Activated CD4-positive, alpha-beta T cell treated with anti-CD3 and anti-CD28 coated beads, Interleukin-2, amount 50 U/mL, for 1 hour (primary cell): ENCODE measurements at places on chromosomes 5 and 9.

DNA sequence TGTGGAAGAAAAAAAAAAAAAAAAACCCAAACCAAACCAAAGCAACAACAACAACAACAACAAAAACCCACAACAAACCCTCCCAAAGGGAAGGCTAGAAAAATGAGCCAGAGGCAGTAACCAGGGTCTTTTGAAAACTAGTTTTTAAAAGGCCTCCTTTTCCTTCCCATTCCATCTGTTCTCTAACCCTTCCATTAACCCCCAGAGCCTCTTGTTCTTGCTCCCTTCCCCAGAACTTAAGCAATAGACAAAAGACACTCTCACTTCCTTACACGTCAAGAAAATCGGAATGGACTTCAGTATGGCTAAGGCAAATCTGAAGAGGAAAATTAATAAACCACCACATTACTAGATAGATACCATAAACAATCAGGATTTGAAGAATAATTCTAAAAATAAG, 292.8 kb downstream of the ARL15 start:
- DNase-seq, result no peak

GRCh38 chr5:159678657-159679392, 237.5 kb upstream of the ADRA1B start:
- DNase-seq, result no peak

DNA sequence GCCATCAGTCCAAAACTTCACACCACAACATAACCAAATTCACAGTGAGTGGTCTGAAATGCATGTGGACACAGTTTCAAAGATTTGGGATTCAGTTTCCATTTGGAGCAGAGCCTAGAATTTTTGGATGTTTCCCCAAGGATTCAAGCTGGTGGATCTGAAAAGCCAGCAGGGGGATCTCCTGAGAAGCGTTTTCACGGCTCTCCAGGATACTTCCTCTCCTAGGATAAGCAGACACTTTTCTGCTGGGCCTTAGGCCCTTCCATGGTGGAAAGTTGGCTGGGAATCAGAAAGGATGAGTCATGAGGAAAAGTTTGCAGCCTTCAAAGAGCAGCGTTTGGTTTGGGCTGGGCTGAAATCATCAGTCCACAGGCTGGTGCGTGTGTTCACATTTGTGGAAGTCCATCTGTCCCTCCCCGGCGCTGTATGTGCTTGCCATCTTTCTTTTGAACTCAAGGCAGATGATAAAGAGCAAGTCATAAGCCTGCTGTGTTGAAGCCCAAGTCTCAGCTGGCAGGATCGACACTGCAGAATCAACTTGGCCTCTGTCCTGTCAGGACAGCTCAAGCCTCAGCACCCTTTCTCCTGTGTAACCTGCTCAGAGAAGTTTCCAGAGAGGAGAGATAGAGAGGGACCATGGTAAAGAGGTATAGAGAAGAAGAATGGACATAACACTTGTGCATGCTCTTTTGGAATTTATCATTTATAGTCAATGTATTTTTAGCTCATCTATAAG, 152.6 kb upstream of the MSX2 start:
- DNase-seq, result no peak

DNA sequence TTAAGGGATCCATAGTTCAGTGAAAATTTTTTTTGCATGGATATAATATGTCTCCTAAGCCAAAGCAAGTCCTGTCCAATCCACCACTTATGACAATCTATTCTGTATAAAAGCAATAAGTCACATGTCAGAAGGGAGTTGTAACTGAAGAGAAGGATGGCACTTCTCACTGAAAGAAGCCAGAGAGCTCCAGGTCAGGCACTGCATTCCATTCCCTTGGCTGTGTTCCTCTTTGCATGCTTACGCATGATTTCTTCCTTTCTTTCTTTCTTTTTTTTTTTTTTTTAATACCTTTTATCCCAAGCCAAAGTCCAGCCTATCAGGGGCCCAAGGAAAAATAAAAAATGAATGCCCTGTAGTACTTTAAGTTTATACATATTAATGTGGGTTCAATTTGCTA, 39.8 kb downstream of the MAMDC2 start:
- no peak for DNase-seq

- DNase-seq, result no peak
Observed at GRCh38 chr9:32867026-32867425, 83.7 kb downstream of the TMEM215 start.

- DNase-seq, result no peak
Observed at GRCh38 chr5:173765029-173765644, 123.0 kb upstream of the CPEB4 start.

DNA sequence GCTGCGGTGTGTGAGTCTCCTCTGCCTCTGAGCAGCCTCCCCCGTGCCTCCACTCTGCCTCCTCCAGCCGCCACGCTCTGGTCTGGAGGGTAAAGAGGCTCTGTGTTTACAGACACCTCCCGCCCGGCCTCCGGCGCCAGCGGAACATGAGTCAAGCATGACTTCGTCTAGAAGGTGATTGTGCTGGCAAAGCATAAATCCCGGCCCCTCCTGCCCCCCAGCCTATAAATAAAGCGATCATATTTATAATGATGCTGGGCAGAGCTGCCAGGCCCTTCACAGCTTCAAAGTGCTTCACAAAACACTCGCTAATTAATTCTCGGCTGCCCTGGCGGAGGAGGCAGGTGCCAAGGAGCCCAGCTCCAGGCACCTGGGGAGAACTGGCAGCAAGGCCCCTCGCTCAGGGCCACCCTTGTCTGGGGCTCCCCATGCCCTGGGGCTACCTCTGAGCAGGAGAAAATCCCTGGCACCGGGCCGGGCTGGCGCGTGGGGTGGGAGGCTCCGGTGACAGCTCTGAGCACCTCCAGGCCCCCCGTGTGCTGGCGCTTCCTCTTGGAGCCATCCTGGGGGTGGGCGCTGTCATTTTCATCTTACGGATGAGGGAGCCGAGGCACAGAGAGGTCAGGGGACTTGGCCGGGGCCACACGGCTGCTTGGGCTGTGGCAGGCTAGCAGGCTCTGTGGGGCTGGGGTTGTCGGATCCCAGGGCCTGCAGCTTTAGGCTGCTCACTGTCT, 87.8 kb downstream of the RXRA start:
- no peak for DNase-seq

DNA sequence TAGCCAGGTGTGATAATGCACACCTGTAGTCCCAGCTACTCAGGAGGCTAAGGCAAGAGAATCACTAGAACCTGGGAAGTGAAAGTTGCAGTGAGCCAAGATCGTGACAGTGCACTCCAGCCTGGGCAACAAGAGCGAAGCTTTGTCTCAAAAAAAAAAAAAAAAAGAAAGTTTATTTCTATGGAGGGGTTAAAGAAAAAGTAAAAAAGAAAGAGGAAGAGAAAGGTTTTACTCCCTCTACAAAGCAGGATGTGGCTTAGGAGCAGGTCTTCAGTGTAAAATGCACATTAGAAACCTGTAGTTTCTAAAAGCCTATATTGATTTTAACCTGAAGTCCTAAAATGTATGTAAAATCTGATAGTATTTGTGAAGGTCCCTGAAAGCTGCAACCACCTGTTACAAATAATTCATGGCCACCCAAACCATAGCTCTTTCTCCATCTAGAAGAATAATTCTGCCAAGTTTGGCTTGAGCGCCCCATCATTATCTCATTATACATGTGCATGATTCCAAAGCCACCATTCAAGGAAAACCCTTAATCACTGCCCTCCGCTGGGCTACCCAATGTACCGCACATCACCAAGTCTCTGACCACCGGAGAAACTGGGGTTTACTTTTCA, 3.4 kb downstream of the FNBP1 start:
- DNase-seq, result no peak

DNA sequence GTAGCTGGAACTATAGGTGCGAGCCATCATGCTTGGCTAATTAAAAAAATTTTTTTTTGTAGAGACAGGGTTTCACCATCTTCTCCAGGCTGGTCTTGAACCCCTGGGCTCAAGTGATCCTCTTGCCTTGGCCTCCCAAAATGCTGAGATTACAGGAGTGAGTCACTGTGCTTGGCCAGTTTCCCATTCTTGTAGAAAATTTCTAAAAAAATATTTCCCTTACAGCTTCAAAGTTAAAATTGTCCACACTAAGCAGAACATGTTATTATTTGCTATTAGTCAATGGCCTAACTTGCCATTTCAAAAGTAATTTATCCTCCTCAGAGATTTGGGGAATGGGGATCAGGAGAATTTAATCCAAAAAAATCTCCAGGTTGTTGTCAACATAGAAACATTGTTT, 40.1 kb downstream of the SLC38A9 start:
- no peak for DNase-seq

DNA sequence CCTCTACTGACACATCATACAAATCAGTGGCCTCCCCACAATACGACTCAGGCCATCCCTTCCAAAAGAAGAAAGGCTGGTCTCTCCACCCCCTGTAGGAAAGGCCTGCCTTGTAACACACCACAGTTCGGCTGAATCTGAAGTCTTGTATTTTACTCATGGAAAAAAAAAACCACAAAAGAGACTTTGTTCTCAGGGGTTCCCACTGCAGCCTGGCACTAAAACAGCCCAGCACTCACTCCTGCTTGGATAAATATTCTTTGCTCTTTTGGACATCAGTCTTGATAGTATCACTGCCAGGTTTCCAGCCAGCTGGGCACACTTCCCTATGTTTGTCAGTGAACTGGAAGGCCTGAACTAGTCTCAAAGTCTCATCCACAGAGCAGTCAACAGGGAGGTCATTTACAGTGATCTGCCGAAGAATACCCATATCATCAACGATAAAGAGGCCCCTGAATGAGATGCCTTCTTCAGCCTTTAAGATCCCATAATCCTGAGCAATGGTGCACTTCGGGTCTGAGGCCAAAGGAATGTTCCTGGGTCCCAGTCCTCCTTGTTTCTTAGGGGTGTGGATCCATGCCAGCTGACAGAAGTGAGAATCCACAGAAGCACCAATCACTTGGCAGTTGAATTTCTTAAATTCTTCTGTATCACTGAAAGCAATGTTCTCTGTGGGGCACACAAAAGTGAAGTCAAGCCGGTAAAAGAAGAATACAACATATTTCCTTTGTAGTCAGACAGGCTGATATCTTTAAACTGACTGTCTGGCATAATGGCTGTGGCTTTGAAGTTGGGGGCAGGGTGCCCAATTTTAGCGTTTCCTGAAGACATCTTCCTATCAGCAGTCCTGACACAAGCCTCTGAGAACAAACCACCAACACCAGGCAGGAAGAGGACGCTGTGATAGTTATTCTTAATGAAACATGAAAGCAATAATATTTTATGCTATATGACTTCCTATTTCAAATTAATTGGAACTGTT, 198.1 kb downstream of the LURAP1L start:
- no peak for DNase-seq

DNA sequence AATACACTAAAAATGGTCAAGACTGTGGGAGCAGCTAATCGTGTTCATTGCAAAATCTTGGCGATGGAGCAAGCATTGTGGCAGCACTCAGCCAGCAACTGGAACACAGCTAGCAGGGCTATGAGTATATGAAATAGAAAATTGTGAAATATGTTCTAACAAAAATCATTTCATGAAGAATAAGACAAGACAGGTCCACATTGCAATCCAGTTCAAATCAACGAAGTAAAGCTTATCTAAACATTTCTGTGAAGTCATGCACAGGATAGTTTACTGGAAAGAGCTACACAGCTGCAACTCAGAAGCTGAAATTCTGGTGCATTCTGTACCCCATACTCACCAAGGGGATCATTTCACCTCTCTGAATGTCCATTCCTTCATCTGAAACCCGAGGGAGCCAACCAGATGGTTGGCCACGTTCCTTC, 5.3 kb upstream of the NFIL3 start:
- DNase-seq, result no peak

- DNase-seq, result no peak
Observed at GRCh38 chr5:54273715-54274114, 36.7 kb downstream of the ARL15 start.

- no peak for DNase-seq
Observed at GRCh38 chr5:8471581-8471980, 602.6 kb downstream of the MTRR start.

- peak; percentile 72 for DNase-seq
Observed at GRCh38 chr9:38620483-38621433, at the start of gene ANKRD18A. Gene ANKRD18A (minus strand): TSS chr9:38620596. CDS start chr9:38620285, 311 bp downstream.

DNA sequence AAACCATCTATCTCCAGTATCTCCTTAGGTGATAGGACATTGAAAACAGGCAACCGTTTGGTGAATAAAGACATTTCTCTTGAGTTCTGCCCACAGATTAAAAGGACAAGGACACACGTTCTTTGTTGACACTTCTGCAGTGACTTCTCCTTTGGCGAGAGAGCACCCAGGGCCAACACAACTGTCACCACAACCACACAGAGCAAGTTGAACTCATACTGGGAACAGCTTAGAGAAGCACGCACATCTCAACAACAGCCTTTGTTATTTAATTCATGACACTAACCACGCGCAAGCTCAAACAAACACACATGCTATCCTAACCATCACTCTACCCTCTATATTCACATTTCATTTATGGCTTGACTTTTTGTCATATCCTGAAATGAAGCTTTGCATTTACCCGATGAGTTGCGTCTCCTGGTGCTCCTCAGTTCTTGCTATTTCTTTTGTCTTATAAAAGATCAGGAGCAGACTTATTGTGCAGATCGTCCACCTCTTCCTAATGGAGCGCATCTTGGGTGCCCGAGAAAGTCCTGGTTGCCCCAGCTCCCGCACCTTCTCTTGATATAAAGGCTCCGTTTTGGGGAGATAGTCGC, 543 bp downstream of the ST8SIA4 start:
- no peak for DNase-seq

DNA sequence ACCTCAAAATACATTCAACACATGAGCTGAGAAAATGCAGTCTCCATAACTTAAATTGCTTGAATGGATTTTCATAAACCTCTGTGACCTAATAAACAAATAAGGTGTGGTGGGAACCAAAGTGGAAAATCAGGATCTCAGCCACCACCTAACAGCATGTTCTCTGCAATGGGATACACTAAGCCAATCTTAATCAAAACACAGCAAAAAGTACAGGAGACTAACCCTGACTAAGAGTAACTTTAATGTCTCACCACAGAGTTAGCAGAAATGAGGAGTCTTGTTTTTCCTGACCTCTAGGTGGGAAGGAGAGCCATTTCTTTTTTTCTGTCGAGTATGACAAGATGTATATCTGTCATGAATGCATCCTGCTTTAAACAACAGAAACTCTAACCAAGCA, 48.5 kb downstream of the PLK2 start:
- DNase-seq, result no peak

DNA sequence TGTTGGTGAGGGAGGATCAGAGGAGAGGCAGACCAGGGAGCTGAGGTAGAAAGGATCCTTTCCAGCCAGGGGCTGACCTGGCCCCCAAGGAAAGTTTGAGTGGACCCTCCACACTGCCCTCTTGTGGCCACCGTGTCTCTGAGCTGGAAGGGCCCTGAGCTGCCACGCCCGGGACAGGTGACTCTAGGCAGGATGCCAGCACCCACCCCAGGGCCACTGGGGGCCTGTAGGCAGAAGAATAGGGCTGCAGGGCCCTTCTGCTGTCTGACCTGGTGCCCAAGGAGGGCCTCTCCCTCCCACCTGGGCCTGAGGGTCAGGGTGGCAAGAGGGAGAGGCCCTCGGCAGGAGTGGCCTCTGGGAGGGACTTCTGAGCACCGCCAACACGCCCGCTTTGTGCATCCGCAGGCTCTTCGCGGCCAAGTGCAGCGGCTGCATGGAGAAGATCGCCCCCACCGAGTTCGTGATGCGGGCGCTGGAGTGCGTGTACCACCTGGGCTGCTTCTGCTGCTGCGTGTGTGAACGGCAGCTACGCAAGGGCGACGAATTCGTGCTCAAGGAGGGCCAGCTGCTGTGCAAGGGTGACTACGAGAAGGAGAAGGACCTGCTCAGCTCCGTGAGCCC, 76.8 kb downstream of the LMX1B start:
- peak; percentile 58 for DNase-seq

- DNase-seq, result no peak
Observed at GRCh38 chr5:133924221-133924920, 44.1 kb downstream of the C5orf15 start.

GRCh38 chr9:17453751-17454150, 125.1 kb upstream of the SH3GL2 start:
- DNase-seq, result no peak

- no peak for DNase-seq
Observed at GRCh38 chr9:114006155-114006550, 71.9 kb downstream of the AMBP start.
